ENCODE measurements at places on chromosomes 12 and 14. TPM values are rescaled to one million over a fixed set of nuclear protein-coding genes. Genes with fewer than 3 reads are reported as not detected.

- H3K4me3 ChIP-seq, result no peak overlapping the region
Measured at GRCh38 chr12:77681726-77682125, 149.0 kb upstream of the NAV3 start.

DNA sequence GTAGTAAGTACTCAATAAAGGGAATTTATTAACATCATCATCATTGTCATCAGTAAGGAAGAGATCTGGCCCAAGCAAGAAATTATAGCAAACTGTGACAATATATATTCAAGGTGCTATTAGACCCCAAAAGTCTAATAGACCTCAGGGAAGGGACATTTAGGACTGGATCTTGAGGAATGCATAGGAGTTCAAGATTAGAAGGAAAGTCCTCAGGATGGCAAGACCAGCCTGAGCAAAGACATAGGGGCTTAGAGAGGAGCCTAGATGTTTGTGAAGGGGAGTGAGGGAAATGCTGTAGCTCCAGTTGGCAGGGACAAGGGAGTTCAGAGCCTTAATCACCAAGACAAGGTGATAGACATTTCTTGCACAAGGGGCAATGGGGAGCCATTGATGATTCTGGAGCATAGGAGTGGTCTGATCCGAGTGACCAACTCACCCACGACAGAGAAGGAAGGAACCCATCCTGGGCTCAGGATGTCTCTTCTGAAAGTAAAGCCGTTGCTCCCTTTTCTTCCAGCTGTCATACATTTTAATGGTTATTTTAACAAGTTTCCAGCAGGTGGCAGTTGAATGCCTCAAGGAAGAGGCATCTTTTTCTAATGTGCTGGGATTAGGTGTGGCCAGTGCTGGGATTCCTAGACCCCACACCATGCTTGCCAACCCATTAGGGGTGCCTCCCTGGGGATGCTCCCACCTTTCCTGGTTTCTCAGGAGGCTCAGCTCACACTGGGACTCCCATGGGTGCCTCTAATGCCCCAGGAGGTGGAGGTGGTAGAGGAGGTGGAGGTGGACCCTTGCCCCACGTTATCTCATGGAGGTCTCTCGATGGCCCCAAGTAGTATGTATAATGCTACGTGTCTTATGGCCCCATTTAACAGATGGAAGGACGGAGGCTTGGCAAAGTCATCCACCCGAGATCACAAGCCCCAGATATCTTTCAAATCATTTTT, 37.8 kb downstream of the PHETA1 start:
- H3K27me3 ChIP-seq, result peaks cover 6% of the 10 kb centered on the region
- no peaks in the 10 kb centered on the region for H3K4me1 ChIP-seq
- no peaks in the 10 kb centered on the region for H3K36me3 ChIP-seq
- H3K4me3 ChIP-seq, result no peak overlapping the region
- peak; percentile 93 for DNase-seq

DNA sequence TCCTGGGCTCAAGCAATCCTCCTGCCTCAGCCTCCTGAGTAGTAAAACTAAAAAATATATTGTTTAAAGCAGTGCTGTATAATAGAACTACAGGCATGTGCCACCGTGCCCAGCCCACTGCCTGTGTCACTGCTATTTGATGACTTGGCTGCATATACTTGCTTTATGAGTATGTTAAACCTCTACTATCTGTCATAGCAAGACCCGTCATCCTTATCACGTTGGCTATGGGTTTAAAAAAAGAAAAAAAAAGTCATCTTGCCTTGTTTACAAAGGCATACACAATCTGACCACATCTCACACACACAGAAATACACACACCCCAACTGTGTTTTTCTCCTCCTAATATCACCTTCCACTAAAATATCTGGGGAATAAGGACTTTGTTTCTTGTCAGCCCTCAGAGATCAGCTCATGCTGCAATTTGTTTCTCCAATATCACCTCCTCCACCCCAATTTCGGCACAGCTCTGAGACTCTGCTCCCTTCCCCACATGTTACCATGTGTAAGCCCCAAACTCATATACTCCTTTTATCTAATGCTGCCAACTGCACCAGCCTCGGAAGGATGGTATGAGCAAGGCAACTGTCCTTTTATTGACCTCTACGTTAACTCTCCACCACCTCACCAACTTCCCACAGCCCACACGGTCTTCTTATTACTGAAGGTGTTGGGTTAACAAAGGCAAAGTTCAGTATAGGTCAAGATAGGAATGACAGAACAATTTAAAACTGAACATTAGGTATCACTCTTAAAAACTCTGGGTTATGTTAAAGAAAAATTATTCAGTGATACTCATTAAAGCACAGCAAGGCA, 802 bp upstream of the TMPRSS12 start:
- no peaks in the 10 kb centered on the region for H3K27me3 ChIP-seq
- H3K27ac ChIP-seq, result no peak overlapping the region
- DNase-seq, result no peak

- DNase-seq, result no peak
- H3K4me1 ChIP-seq, result peaks cover 25% of the 10 kb centered on the region
- no peak overlapping the region for H3K4me3 ChIP-seq
- no peak overlapping the region for H3K27ac ChIP-seq
Measured at GRCh38 chr12:26283046-26283445, 87.7 kb downstream of the SSPN start.

GRCh38 chr12:45671254-45671653, 58.3 kb upstream of the ARID2 start:
- no peaks in the 10 kb centered on the region for H3K27me3 ChIP-seq
- H3K36me3 ChIP-seq, result no peaks in the 10 kb centered on the region
- H3K4me3 ChIP-seq, result no peak overlapping the region
- H3K27ac ChIP-seq, result no peak overlapping the region
- peaks cover 14% of the 10 kb centered on the region for H3K4me1 ChIP-seq

DNA sequence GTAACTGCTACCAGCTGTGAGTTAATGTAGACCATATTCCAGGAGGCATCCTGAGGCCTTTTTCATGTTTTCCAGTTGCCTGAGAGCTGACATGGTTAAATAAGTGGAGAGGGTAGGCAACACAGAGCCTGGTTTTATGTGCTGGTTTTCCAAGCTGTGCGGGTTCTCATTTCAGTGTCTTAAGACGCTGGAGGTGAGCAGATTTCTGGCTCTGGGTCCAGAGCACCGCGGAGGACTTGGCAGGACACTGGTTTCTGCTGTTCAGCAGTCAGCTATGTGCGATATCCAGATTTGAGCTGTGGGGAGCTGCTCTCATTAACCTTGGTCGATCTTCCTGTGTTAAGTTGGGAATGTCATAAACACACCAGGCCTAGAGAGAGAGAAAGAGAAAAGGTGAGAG, 680.8 kb downstream of the BCL11B start:
- H3K4me1 ChIP-seq, result no peaks in the 10 kb centered on the region
- H3K36me3 ChIP-seq, result no peaks in the 10 kb centered on the region

DNA sequence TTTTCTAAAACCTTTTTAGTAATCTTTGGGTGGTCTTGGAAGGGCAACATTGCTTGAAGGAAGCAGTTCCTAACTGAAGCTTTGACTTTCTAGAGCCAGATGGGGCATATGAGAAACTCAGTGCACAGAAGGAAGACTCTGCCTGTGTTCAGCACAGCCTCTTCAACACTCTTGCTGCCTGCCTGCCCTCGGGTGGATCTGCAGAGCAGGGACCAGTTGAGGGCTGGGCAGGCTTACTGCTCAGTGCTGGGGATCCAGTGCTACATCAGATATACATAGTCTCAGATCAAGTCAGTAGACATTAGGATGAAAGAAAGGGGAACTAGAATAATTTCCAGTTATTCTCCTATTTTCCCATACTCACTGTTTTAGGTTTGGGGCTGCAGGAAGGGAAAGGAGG, 29.5 kb upstream of the TMX1 start:
- no peak overlapping the region for H3K27ac ChIP-seq
- peaks cover 45% of the 10 kb centered on the region for H3K27me3 ChIP-seq
- H3K4me3 ChIP-seq, result no peak overlapping the region
- DNase-seq, result no peak
- H3K4me1 ChIP-seq, result no peaks in the 10 kb centered on the region

- no peak overlapping the region for H3K4me3 ChIP-seq
- no peaks in the 10 kb centered on the region for H3K36me3 ChIP-seq
- H3K27ac ChIP-seq, result peak overlapping the region; percentile 19
- H3K27me3 ChIP-seq, result no peaks in the 10 kb centered on the region
Measured at GRCh38 chr14:96166461-96167223, 38.0 kb upstream of the BDKRB2 start.

DNA sequence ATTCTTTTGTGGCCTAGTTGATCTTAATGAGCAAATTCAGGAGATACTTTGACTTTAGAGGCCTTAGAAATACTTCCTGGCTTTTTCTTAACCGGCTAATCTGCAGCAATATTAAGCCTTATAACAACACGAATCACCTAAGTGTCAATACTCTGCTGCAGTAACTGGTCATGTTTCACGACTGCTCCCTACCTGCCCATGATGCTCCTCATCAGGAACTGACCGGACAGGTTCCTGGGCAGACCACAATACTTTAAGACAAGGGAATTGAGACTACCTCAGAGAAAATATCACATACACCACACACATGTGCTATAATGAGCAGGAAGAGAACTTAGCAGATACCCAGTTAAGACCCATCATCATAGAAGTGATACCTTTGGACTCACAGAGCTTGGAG, 211.9 kb upstream of the BMP4 start:
- no peak overlapping the region for H3K27ac ChIP-seq
- H3K27me3 ChIP-seq, result peaks cover 22% of the 10 kb centered on the region
- H3K36me3 ChIP-seq, result no peaks in the 10 kb centered on the region
- H3K4me1 ChIP-seq, result peaks cover 10% of the 10 kb centered on the region

CDKL1 gene
- total RNA-seq, result 10.5 TPM

- no peak overlapping the region for H3K27ac ChIP-seq
- H3K4me1 ChIP-seq, result no peaks in the 10 kb centered on the region
- H3K36me3 ChIP-seq, result no peaks in the 10 kb centered on the region
- H3K27me3 ChIP-seq, result no peaks in the 10 kb centered on the region
- no peak for DNase-seq
Measured at GRCh38 chr12:33486058-33486457, 46.4 kb upstream of the SYT10 start.

- no peaks in the 10 kb centered on the region for H3K27me3 ChIP-seq
- no peak for DNase-seq
- H3K36me3 ChIP-seq, result no peaks in the 10 kb centered on the region
Measured at GRCh38 chr12:119136811-119137410, 41.8 kb upstream of the HSPB8 start.

GRCh38 chr14:22882529-22883172, 371 bp upstream of the REM2 start:
- no peak overlapping the region for H3K4me3 ChIP-seq
- no peak overlapping the region for H3K27ac ChIP-seq
- no peaks in the 10 kb centered on the region for H3K27me3 ChIP-seq
- DNase-seq, result peak; percentile 93
- peaks cover 6% of the 10 kb centered on the region for H3K4me1 ChIP-seq

SLCO1B1 gene
- total RNA-seq, result not detected

OAS2 gene
- 8.3 TPM for total RNA-seq

ZDHHC22 gene
- not detected for total RNA-seq

GRCh38 chr14:76710056-76711010, 50.9 kb upstream of the VASH1 start:
- peaks cover 22% of the 10 kb centered on the region for H3K27me3 ChIP-seq
- no peaks in the 10 kb centered on the region for H3K36me3 ChIP-seq
- H3K4me3 ChIP-seq, result no peak overlapping the region
- DNase-seq, result peak; percentile 89
- H3K4me1 ChIP-seq, result no peaks in the 10 kb centered on the region

PPFIA2 gene
- 3.3 TPM for total RNA-seq

DNA sequence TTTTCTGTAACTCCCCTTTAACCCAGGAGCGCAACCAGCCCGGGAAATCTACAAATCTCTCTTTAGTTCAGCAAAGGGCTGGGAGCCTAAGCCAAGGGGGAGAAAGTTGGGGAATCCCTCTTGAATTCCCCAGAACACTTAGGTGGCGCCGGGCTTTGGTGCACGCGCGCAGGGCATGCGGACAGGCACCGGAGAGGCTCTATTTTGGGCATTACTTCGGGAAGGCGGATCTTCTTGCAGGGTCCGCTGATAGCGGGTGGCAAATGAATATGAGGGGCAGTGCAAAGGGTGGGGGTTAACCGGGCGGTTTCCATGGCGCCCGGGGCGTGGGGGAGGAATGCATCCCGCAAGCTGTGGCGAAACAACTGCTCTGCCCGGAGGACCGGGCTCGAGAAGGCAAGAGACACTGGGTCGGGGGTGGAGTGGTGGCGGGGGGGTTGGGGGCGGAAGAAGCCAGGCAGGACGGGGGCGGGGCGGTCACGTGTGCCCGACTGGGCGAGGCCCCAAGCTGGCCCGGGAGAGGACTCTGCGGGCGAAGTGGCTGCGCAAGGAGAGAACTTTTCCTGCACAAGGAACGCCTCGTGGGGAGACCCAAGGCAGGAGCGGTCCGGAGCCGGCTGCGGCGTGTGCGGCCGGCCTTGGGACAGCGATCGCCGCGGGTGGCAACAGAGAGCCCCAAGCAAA, at the start of gene FLVCR2:
Gene FLVCR2 (plus strand): TSS at position 519 of the 684 bp plus-strand sequence. CDS start 353 bp downstream, outside the sequence.
- H3K4me3 ChIP-seq, result peak within 1 kb of the TSS; percentile 78
- no peaks in the 10 kb centered on the region for H3K36me3 ChIP-seq
- H3K27ac ChIP-seq, result peak within 1 kb of the TSS; percentile 61
- peaks cover 12% of the 10 kb centered on the region for H3K4me1 ChIP-seq
- DNase-seq, result peak; percentile 88

- H3K27ac ChIP-seq, result peak overlapping the region; percentile 90
- peak; percentile 89 for DNase-seq
- H3K4me1 ChIP-seq, result peaks cover 48% of the 10 kb centered on the region
- no peaks in the 10 kb centered on the region for H3K36me3 ChIP-seq
Measured at GRCh38 chr12:14260011-14260993, 105.2 kb upstream of the ATF7IP start.

- no peak overlapping the region for H3K27ac ChIP-seq
- peaks cover 39% of the 10 kb centered on the region for H3K4me1 ChIP-seq
- H3K27me3 ChIP-seq, result no peaks in the 10 kb centered on the region
- H3K4me3 ChIP-seq, result no peak overlapping the region
- DNase-seq, result peak; percentile 89
Measured at GRCh38 chr14:88559852-88560251, 3.0 kb upstream of the ZC3H14 start.

FGF6 gene
- total RNA-seq, result not detected

DNA sequence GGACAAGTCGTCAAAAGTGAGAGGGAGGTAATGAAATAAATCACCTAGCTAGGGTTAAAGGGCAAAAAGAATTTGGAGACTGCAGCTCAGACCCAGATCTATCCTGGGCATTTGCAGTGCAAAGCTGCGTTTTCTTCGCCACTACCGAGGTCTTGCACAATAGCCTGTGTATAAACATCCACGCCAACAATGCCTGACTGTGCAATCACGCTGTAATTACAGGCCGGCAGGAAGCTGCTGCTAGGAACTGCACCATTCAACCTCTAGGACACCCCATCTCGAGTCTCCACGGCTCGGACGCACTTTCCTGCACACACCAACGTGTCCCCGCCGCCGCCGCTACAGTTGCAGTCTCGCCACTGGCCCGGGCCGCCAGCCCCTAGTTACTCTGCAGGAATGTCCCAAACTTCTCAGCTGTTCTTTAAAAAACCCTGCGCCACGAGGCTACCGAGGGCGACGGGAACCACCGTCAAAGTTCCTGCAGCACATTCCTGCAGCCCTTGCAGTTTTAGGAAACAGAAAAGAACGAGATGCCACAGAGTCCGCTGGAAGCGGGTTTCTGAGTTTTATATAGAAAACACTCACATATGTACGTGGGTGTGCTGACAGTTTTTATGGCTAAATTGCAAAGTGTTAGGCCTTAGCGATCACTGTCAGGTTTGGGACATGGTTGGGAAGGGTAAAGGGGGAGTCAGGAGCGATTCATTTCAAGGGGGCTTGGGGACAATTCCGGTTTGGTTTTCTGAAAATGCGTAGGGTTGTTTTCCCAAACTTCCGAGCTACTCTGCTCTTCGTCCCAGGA, 65.6 kb upstream of the PTGR2 start:
- peak; percentile 89 for DNase-seq
- peak overlapping the region; percentile 96 for H3K27ac ChIP-seq
- H3K4me3 ChIP-seq, result peak overlapping the region; percentile 75
- H3K27me3 ChIP-seq, result no peaks in the 10 kb centered on the region

- peak; percentile 89 for DNase-seq
- H3K27ac ChIP-seq, result peak overlapping the region; percentile 31
- peaks cover 14% of the 10 kb centered on the region for H3K4me1 ChIP-seq
- H3K4me3 ChIP-seq, result no peak overlapping the region
Measured at GRCh38 chr14:105013150-105013785, 7.6 kb downstream of the CDCA4 start.

All from osteoblast (primary cell).